IPS-NIHi11 (cell line): ENCODE measurements at places on chromosomes 11 and 22.

DNA sequence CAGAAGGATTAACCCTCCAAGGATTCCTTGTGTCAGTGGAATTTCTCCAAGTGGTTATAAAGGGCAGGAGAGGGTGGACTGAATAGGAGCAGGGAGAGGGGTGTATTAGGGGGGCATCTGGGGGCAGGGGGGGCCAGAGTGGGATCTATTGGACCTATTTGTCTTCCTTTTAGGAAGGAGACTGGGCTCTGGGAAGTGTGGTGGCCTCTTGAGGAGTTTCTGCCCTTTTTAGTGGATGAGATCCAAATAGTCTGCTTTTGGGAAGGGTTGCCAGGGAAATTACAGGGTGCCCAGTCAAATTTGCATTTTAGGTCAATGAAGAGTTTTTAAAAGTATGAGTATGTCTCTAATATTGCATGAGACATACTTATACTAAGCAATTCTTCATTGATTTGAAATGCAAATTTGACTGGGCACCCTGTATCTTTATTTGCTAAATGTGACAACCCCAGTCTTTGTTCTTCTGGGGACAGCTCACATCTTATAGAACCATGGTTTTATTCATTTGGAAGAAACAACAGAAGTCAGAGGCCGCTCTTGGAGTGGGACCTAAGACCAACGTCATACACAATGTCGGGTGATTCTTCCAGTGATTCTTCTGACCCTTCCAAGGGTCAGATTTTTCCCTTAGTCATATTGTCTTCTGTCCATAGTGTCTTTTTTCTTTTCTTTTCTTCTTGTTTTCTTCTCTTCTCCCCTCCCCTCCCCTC lies 429 bp upstream of the SLC22A6 start:
- DNase-seq: no peak

DNA sequence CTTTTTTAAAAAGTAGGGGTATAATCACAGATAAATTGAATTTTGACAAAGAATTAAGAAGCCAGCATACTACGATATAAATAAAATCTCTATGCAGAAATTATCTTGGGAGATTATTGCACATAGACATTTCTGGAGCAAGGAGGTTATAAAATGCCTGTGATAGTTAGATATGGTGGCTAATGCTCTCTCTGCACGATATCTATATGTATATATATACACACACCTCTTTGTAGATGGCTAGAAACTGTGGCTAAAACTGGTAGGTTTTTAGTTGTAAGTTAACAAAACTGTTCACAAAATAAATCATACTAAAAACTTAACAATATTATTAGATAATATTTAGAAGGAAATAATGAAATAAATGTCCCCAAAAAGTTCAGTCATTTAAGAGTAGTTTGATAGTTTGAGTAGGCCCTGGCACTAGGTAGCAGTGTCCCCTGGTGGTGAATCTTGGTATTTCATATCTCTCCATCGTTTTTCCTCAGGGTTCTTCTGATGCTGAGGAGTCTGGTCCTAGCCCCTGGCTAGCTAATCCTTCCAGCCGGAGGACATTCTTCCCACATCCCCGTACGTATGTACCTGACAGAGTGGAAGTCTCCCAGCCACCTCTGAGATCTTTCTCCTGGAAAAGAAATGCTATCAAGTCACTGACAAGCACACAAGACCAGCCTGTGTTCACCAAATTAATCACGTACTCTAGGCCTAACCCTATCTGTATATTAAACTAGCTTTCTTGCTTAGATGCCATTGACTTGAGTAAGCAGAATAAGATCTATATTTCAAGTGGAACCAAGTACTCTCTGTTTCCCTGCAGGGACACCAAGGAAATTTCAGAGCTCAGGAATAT lies 32.2 kb downstream of the ART5 start:
- DNase-seq: peak; percentile 77

DNA sequence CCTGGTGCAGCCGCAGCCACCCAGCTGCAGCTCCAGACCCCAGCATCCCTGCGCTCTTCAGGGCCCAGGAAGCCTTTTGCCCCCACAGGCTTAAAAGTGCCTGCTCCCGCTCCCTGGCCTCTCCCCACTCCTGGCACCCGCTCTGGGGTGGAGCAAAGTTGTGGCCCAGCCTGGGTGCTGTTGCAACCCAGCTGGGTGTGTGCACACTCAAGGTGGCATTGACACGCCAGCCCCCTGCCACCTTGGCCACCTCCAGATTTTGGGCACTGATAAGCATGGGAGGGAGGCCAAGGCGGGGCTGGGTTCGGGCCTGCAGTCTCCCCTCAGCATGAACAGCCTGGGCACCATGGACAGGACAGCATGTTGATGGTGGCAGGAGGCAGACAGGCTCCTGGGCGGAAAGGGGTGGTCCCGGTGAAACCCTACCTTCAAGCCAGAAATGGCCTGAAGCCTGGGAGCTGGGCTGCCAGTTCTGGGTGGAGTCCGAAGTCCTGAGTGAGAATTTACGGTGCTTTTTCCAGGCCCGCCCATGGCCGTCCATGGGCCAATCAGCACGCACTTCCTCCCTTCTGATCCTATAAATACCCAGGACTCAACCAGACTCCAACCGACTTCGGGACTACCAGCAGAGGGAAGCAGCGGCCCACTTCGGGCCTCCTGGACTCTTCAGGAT lies 23.6 kb upstream of the RNASEH2C start:
- peak; percentile 66 for DNase-seq

GRCh38 chr11:44241851-44242250 lies 68.1 kb downstream of the ALX4 start:
- no peak for DNase-seq

DNA sequence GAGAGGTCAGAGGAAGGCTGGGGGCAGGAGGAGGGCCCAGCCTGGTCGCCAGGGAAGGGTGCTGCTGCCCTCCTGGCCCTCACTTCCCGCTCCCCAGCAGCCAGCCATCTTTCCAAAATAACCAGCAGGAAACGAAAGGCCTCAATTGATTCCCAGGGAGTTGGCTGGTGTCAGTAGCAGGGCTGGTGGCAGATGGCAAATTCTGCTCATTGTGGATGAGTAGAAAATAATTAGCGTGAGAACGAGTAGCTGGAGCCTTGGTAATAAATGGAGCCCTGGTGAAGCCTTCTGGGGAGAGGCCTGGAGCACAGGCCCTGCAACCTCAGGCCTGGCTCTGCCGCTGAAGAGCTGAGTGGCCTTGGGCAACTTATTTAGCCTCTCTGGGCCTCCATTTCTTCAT lies 31.3 kb downstream of the DAGLA start:
- no peak for DNase-seq

DNA sequence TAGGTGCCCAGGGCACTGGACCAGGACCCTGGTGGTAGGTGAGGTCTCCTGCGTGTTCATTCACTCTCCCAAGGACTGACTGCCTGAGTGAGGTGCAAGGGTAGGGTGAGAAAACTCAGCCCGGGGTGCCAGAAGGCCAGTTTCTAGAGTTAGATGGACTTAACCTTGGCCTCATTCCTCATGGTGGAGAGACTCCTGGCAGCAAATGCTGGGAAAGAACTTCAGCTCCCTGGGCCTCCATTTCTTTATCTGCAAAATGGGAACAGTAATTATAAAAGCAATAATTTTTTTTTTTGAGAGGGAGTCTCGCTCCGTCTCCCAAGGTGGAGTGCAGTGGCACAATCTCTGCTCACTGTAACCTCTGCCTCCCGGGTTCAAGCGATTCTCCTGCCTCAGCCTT lies 47.7 kb downstream of the TRIOBP start:
- DNase-seq: no peak

- peak; percentile 43 for DNase-seq
These were observed 101.4 kb downstream of the SYT9 start for GRCh38 chr11:7353100-7353499.

GRCh38 chr11:12693094-12693478 lies 18.9 kb downstream of the TEAD1 start:
- no peak for DNase-seq

DNA sequence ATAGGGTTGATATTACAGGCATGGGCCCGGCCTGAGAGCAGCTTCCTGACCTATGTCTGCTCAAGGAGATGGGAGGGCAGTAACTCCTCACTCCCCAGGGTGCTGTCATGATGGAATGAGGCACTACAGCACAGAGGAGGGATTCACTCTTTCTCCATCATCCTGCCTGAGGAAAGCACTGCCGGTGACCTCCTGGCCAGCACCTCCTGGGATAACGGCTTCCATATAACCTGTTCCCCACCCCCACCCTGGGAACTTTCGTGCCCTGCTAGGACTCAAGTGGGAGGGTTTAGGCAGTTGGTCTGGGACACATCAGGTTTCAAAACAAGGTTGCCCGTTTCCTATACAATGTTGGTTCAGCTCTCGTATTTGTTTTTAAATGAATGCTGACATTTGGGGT lies 42.7 kb upstream of the MN1 start:
- DNase-seq: no peak

GRCh38 chr11:36684840-36685801 lies 87.1 kb upstream of the RAG2 start:
- DNase-seq: no peak

- DNase-seq: no peak
These were observed 84.4 kb upstream of the FIBIN start for GRCh38 chr11:26909515-26909914.

DNA sequence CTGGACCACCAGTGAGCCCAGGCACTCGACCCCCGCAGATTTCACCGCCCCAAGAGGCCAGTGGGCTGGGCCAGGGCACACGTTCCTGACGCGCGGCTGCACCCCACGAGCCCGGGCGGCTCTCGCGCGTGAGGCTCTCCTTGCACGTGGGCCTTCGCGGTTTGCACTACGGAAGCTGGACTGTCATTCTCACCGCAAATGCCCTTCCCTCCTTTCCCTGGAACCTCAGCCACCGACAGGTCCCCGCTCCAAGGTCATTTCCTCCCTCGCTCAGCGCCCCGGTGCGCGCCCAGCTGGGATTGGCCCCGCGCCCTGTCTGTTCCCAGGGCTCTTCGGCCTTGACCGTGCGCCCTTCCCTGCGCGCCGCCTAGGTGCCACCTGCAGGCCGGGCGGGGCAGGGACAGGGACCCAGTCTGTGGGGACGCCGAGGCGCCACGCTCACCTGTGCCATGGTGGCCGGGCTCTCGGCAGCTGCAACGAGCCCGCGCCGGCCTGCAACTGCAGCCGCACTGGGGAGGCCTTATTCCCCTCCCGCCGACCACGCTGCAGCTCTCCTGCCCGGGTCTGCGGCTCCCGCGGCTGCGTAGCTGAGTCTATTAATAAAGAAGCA lies 2.1 kb upstream of the CPT1A start:
- peak; percentile 84 for DNase-seq

DNA sequence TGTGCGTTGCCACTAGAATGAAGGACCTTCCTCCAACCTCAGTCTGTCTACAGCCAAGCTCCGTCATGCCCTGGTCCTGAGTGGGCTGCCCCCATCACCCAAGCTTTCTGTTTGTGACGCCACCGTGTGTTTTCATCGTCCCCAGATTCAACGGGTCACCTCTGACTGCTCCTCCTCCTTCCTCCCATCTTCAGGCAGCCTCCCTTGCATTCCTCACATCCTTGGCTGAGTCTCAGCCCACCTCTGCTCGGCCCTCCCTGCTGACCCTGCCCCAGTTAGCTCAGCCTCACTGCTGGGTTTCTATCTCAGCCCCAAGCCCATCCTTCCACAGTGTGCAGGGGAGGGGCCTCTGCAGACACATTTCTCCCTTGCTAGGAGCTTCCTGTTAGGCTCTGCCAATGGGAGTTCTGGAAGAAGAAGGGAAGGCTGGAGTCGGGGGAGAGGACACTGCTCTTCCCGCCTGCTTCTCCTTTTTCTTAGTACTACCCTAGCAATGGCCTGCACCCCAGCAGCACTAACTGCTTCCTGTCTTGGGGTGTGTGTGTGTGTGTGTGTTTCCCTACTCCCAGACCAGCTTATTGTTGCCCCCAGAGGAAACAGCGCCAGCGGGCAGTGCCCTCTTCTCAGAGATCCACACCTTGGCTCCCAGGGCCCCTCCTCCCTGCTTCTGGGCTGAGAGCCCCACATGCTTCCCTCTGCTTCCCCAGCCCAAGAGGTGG lies 5.2 kb downstream of the IFT27 start:
- peak; percentile 49 for DNase-seq

GRCh38 chr11:72582206-72583176 lies 91.7 kb downstream of the PDE2A start:
- no peak for DNase-seq

- DNase-seq: no peak
These were observed 104.7 kb upstream of the CARD18 start for GRCh38 chr11:105244160-105244825.

GRCh38 chr11:79594834-79595233 lies 154.0 kb upstream of the TENM4 start:
- no peak for DNase-seq

DNA sequence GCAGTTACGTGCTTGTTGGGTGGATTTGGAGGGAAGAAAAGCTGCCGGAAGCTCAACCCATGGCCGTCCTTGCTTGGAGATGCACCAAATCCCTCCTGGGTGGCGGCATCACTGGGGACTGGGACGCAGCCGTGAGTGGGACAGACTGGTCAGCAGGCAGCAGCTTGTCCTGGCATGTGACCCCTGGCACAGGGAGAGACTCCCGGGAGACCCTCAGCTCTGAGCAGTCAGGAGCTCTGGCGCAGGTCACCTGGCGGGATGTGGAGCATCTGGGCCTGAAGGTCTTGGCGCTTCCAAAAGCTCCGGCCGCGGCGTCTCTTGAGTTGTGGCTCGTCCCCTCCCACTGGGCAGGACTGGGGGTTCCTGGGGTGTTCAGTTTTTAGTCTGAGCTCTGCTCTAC lies 26.3 kb downstream of the PTDSS2 start:
- DNase-seq: no peak

GRCh38 chr22:35409783-35410662 lies 10.1 kb downstream of the MCM5 start:
- no peak for DNase-seq

- DNase-seq: no peak
These were observed 77.3 kb downstream of the PHF21B start for GRCh38 chr22:44932493-44932892.

GRCh38 chr22:27799015-27799826 lies 2.3 kb downstream of the MN1 start:
- no peak for DNase-seq

DNA sequence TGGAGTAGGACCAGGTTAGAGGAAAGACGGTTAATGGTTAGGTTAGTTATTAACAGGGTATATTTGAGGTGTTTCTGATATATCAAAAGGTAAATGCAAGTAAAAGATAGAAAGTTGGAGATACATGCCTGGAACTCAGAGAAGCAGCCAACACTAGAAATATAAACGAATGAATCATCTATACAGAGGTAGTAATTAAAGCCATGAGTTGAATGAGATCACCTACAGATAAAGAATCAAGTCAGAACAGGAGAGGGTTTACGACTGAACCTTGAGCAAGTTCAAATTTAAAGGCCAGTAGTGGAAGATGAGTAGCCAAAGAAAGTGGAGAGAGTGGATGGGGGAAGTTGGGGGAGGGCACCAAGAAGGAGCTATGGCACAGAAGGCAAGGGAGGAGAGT lies 73.9 kb downstream of the SPON1 start:
- no peak for DNase-seq
